ENCODE measurements at places on chromosomes 5 and 9.

- no peak for DNase-seq
These were observed 29.6 kb upstream of the LCP2 start for GRCh38 chr5:170327168-170327567.

DNA sequence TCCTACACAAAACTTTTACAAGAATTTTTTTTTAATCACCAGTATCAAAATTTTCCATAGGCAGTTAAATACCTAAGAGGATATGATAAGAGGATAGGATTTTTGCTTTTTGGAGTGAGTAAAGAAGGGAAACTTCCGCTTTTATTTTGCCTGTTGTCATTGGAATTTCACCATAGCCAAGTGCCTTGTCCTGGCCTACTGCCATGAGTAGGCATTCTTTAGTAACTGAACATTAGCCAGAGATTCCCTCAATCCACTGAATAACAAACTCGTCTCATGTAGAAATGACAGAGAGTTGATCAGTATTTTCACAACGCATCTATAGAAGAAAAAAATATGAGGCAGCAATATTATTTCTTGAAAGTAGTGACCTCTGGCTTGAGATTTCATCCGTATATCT lies 289.6 kb upstream of the ADAMTSL1 start:
- DNase-seq: no peak

DNA sequence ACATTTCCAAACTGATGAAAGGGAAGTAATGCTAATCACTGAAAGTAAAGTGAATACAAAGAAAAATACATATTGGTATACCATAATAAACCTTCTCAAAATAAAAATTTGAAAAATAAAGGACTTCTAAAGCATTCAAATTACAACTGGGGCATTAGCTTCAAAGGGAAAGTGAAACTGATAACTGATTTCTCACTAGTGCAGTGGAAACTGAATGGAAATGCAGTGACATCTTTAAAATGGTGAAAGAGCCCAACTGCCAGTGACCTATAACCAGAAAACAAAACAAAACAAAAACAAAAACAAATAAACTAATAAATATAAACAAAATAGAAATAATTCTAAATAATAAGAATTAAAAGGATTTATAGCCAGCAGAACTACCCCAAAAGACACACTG lies 297.5 kb upstream of the GRIN3A start:
- no peak for DNase-seq

DNA sequence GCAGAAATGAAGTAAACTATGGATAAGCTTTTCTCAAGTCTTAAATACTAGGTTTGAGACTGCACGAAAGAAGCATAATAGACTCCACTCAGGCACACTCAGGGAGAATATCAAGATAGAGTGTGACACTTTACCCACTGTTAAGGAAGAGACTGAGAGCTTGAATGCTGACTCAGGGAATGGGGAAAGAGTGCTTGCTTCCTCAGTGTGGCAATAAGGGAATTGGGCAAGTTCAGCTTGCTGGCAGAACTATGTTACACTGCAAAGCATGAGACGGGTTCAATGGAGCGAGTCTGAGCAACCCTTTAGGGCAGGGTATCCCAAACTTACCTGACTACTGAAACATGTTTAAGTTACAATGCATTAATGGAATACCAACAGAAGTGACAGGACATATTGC lies 237.7 kb upstream of the MEF2C start:
- no peak for DNase-seq

GRCh38 chr5:41985945-41986695 lies 61.0 kb downstream of the FBXO4 start:
- DNase-seq: no peak

GRCh38 chr9:6904371-6904770 lies 146.6 kb downstream of the KDM4C start:
- no peak for DNase-seq
